ENCODE measurements at places on chromosomes 11 and 22.

- no peak for DNase-seq
These were observed 1466.9 kb downstream of the LRRC4C start for GRCh38 chr11:39992551-39992950.

- DNase-seq, result no peak
These were observed 18.6 kb upstream of the WNT7B start for GRCh38 chr22:45995405-45996101.

DNA sequence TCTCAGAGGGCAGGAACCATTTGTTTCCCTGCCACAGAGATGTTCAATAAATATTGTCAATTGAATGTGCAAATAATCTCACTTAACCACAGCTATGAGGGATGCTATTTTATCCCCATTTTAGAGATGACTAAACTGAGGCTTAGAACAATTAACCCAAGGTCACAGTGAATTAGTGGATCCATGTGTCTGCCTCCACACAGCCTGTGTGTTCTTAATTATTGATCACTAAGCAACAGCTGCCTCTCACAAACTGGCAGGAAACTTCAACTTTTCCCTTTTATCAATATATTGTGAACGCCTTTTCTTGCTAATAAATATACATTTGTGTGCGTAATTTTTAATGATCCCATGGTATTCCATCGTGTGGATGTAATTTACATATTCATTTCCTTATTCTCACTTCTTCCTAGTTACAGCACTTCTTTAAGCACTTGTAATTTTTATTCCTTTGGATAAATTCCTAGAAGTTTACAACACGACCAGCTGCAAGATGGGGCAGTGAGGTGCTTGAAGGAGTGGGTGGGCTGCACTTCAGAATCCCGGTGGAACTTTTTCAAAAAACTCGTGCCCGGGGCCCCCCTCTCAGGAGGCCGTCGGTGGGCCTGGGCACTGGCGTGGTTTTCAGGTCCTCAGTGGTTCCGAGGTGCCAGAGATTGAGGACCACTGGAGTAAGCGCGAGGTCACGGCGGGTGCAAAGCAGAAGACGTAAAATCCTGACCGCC lies 915 bp upstream of the SREBF2 start:
- no peak for DNase-seq

DNA sequence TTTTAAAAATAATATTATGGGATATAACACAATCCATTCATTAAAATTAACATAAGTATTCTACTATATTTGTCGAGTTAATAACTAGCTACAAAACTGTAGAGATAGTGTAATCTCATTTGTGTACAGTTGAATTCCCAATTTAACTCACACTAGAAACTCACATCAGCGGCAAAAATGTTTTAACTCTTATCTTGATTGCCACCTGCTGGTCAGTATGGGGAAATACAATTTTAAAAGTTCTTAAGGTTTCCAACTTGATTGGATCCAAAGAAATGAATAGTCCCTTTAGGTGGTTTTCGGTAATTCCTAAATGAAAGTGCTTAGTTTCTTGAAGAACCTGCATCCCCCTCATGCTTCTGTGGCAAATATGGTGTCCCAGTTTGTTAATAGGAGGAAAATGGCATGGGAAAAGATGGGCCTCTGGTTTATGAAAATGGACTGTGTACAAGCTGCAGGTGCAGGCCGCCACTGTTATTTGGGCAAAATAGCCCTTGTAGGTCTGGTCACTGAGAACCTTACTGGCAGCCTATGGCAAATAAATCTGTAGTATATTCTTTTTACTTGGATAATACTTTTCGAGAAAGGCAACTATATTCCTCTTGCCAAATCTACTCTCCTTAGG lies 33.7 kb upstream of the SLC17A6 start:
- no peak for DNase-seq

GRCh38 chr11:73804712-73805111 lies 17.0 kb downstream of the MRPL48 start:
- DNase-seq, result no peak

- no peak for DNase-seq
These were observed 11.8 kb downstream of the SOX10 start for GRCh38 chr22:37972527-37972926.
